Stimulated activated CD8-positive, alpha-beta memory T cell treated with anti-CD3 and anti-CD28 coated beads, Interleukin-2, amount 100 ng/mL, for 48 hours (primary cell): ENCODE measurements at places on chromosomes 13 and 19.

DNA sequence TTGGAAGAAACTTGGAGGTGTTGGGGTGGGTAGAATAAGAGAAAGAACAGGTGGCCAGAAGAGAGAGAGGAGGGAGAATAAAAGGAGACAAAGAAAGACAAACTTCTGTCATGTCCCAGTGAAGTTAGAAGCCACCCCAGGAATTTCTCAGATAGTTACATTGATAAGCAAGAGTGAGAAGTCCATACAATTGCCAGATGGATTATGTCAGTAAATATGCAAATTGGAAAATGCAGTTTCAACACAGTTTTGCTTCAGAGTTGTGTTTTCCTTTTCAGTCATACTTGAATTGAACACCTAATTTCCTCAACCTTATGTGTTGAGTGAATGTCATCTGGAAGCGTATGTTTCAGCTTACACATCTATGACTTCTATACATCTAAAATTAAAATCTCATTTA is 139.2 kb downstream of the RXFP2 start:
- no peak for DNase-seq

GRCh38 chr19:48417421-48417820 is 24.0 kb downstream of the GRIN2D start:
- DNase-seq: no peak

DNA sequence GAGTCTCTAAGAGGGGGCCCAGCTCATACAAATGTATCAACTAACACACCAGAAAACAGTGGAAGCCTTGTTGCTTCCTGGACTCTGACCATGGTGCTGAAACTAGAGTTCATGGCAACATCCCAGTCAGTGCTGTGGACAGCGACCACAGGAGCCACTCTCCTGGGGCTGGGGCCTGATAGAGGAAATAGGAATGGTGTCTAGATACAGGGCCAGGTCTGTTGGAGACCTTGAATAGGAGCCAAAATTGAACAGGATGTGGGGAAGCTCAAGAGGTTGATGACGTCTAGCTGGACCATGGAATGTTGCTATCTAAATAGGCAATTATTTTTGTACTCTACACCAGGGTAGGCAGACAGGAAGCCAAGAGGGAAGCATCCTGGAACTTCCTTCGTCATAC is 21.7 kb downstream of the LILRB4 start:
- DNase-seq: no peak

GRCh38 chr13:25662516-25662915 is 290.7 kb downstream of the ATP8A2 start:
- no peak for DNase-seq

DNA sequence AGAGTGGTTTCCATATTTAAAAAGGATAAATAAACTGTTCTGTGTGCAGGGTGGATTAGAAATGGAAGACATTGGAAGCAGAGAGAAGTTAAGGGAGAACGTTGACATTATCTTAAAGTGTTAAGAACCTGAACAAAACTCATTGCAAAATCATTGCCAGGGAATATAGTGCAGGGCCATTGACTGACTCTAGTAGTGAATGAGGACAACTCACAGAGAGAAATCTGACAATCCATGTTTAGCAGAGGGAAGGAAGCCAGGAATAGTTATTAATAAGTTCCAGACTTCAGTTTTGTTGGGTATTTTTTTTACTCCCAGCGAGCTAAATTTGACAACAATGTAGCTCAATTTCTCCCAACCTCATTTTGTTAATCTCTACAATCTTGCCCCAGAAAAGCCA is 554.8 kb upstream of the GPC6 start:
- no peak for DNase-seq
